ENCODE measurements at places on chromosomes 2 and 18.

GRCh38 chr2:223086370-223086981 lies 34.5 kb downstream of the KCNE4 start:
- DNase-seq = no peak

- DNase-seq = no peak
Measured at GRCh38 chr2:54546923-54547720, 91.0 kb downstream of the SPTBN1 start.

DNA sequence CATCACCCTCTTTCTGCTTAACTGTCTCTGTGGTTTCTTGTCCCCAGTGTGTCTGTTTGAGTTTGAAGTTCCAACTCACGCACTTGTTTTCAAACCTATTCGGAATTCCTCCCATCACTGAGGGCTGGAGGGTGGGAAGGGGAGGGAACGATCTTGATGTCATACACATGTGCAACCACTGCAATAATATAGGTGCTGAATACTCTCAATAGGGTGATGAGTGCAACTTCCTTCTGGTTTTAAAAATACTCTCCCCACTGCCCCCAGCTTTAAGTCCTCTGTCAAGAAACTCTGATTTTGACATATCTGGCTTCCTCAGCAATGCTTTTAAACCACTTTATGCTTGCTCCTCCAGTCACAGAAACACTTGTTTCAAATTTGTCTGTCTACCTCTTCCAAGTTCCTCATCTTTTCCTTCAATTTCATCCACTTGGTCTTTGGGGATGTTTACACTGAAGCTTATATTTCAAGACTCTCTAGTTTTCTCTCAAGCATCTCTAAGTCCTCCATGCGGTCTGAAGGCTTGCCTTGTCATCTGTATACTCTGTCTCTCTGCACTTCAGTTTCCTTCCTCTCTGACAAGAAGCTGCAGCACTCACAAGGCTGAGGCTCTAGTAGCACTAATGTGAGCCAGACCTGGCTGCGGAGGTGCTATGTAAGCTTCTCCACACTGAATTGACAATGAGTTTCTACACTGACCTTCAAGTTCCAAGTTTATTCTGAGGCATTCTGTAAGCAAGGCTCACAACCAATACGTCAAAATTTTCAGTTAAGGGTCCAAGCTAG lies 422.3 kb downstream of the ZEB2 start:
- no peak for DNase-seq

GRCh38 chr2:205273627-205274026 lies 408.7 kb upstream of the NRP2 start:
- DNase-seq = no peak

- no peak for DNase-seq
Measured at GRCh38 chr2:51218047-51218446, 186.1 kb upstream of the NRXN1 start.

DNA sequence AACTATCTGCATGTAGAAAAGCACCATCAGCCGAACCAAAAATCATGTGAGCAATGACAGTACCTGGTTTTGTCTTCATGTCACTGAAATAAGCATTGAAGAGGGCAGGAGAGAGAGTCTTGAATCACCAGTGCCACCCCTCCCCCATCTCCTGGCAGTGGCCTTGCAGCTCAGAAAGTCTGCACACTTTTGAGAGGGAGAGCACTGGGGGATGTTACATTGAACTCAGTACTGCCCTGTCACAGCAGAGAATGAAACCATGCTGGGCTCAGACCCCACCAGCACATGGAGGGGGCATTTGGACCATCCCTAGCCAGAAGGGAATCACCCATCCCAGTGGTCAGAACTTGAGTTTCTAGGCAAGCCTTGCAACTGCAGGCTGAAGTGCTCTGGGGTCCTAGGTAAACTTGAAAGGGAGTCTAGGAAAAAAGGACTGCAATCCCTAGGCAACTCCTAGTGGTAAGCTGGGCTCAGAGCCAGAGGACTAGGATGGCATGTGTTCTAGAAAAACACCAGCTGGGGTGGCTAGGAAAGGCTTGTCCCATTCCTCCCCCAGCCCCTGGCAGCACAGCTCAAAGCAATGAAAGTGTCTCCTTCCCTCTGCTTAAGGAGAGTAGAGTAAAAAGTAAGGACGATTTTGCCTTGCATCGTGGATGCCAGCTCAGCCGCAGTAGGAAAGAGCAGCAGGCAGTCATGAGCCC lies 259.9 kb upstream of the MYT1L start:
- no peak for DNase-seq
